ENCODE measurements at places on chromosomes 2 and 18.

DNA sequence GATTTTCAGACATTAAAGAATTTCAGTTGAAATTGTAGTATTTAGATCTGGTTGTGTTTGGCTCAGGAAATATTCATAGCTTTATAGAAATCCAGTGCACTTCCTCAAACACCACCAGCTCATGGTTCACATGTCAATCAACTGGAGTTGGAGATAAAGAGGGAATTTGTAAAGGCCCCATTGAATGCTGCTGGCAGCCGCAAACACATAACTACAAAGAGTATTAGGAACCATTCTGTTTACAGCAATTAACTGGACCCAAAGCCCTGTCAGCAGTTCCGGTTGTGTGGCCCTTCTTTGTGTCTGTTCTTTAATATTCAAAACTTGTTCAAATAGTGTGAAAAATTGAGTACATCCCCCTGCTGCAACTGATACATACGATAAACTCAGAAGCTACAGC, 107.4 kb upstream of the LRRTM4 start:
- no peak for DNase-seq

DNA sequence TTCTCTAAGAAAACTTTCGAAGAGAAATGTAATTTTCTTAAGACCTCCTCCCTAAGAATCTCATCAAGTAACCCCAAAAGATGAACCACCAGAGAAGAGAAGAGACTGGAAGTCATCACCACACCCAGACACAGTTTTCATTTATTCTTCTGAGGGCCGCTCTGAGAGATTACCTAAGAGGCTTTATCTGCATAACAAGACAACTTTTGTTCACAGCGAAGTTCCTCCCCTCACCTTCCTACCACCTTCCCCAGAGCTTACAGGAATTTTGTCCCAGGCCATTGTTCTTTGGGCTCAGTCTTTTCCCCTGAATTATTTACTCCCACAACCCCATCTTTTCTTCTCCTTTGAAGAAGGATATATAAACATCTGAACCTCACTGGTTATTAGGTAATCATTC, 92.8 kb downstream of the AKAIN1 start:
- no peak for DNase-seq

- no peak for DNase-seq
Observed at GRCh38 chr2:16462958-16463357, 202.7 kb downstream of the CYRIA start.

DNA sequence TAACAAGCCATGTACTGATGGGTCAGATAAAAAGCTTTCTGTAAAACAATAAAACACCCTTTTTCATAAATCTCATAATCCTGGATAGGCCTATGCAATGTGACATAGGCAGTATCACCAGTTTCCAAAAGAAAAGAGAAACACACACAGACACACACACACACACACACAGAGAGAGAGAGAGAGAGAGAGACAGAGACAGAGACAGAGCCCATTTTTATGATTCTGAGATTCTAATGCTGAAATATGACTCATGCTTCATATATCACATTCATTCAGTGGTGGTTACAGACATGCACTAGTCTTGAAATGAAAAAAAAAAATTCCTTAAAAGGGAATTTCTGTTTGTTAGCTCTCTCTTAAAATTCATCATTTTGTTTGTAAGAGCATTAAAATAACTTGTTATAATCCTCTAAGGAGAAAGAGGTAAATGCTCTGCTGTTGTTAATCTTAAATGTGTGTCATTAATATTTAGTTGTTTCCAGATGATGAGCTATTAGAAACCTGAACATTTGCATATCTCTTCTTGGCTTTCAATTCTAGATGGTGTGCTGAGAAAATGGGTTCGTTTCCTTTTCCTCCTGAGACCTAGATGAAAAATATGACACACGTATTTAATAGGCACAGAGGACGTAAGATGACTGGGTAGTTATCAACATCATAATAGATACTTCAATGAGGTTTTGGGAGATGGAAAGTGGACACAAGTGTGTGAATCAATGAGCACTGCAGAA, 1598.7 kb upstream of the ACVR2A start:
- DNase-seq: no peak

DNA sequence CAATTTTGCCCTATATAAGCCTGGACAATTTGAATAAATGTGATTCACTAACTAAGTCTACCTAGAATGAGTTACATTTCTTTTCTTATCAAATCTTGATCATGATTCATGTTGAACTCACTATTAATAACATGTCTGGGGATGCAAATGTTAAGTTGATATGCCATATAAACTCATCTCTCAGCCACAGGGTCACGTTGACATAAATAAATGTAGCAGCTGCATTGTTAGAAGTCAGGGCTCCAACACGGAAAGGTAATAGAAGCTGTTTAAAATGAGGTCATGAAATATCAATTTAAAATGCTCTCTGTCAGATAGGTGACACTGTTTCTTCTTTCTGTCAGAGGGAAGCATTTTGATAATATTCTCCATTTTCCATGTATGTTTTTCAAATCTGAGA, 521.9 kb downstream of the CCDC85A start:
- no peak for DNase-seq
